H9 (cell line): ENCODE measurements at places on chromosomes 13 and 19. TPM values are rescaled to one million over a fixed set of nuclear protein-coding genes. Genes with fewer than 3 reads are reported as not detected.

ERICH6B gene
- total RNA-seq = not detected in 2 replicates

ZIC2 gene
- total RNA-seq = 426 and 454 TPM in 2 replicates

CNFN gene
- total RNA-seq = 7.1 and 8.8 TPM in 2 replicates

TYK2 gene
- 50.1 and 61.4 TPM in 2 replicates for total RNA-seq

BEST2 gene
- total RNA-seq = 1.6 and 2.0 TPM in 2 replicates

PSG2 gene
- total RNA-seq = not detected in 2 replicates

KL gene
- not detected in 2 replicates for total RNA-seq

WDR87 gene
- total RNA-seq = not detected in 2 replicates

CCDC8 gene
- total RNA-seq = 27.5 and 28.7 TPM in 2 replicates

POU2F2 gene
- total RNA-seq = 2.8 and 2.9 TPM in 2 replicates

PTGER1 gene
- 0.63 and 0.66 TPM in 2 replicates for total RNA-seq

GRCh38 chr19:3982701-3983541 lies 2.3 kb downstream of the EEF2 start:
- H3K27me3 ChIP-seq = no peaks in the 10 kb centered on the region
- peak; percentile 33 for DNase-seq
- peak overlapping the region; percentile 97 for H3K4me3 ChIP-seq
- H3K27ac ChIP-seq = no peak overlapping the region
- H3K36me3 ChIP-seq = peaks cover 69% of the 10 kb centered on the region

DNA sequence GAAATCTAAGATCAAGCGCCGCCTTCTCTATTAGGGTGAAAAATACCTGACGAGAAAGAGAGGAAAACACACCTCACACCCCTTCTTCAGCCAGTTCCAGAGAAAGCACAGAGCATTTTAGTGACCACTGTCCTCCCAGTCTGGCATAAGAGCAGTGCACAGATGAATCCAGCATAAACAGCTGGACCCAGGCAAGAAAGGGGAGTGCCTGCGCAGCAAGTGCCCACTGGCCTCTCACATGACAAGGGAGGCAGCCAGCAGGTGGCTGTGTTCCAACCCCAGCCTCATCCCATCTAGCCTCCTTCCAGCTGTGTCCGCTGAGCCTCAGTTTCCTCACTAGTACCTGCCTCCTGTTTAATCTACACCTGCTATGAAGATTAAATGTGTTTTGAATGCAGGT lies 8.0 kb downstream of the MED26 start:
- peaks cover 3% of the 10 kb centered on the region; the same call in 1 of the 2 replicates for H3K4me1 ChIP-seq
- DNase-seq = no peak
- no peaks in the 10 kb centered on the region for H3K27me3 ChIP-seq
- no peak overlapping the region for H3K27ac ChIP-seq
- H3K36me3 ChIP-seq = no peaks in the 10 kb centered on the region

- H3K4me1 ChIP-seq = no peaks in the 10 kb centered on the region
- H3K27ac ChIP-seq = no peak overlapping the region
- H3K36me3 ChIP-seq = peaks cover 2% of the 10 kb centered on the region; the same call in 1 of the 3 replicates
- no peak overlapping the region for H3K4me3 ChIP-seq
- H3K27me3 ChIP-seq = no peaks in the 10 kb centered on the region
- no peak for DNase-seq
Measured at GRCh38 chr13:99261059-99261458, 2.9 kb upstream of the GPR18 start.

DNA sequence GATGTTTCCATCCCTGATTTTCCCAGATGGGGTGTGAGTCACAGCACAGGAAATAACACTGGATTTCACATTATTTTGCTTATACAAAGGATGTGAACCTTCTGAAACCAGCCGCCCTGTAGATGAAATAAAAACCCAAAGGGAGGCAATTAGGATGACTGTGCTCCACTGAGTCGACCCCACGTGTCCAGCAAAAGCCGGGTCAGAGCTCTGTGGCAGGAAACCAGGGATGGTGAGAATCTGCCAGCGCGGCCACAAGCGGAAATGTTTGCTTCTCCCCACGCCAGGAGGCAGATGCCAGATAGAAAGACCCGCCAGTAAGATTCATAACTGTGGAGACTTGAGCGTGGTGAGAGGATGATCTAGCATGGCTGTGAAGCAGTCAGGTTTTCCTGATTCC lies 764.4 kb downstream of the LIG4 start:
- H3K36me3 ChIP-seq = peaks cover 11% of the 10 kb centered on the region
- H3K4me1 ChIP-seq = no peaks in the 10 kb centered on the region
- H3K4me3 ChIP-seq = no peak overlapping the region
- no peaks in the 10 kb centered on the region for H3K27me3 ChIP-seq
- DNase-seq = no peak

GRCh38 chr19:15129856-15130585 lies 22.8 kb downstream of the SYDE1 start:
- DNase-seq = no peak
- no peak overlapping the region for H3K27ac ChIP-seq
- H3K36me3 ChIP-seq = no peaks in the 10 kb centered on the region

- no peak overlapping the region for H3K27ac ChIP-seq
- no peak overlapping the region for H3K4me3 ChIP-seq
- no peak for DNase-seq
- no peaks in the 10 kb centered on the region for H3K36me3 ChIP-seq
- H3K4me1 ChIP-seq = peaks cover 3% of the 10 kb centered on the region; the same call in 1 of the 2 replicates
Measured at GRCh38 chr13:60448907-60449510, 52.0 kb downstream of the TDRD3 start.

DNA sequence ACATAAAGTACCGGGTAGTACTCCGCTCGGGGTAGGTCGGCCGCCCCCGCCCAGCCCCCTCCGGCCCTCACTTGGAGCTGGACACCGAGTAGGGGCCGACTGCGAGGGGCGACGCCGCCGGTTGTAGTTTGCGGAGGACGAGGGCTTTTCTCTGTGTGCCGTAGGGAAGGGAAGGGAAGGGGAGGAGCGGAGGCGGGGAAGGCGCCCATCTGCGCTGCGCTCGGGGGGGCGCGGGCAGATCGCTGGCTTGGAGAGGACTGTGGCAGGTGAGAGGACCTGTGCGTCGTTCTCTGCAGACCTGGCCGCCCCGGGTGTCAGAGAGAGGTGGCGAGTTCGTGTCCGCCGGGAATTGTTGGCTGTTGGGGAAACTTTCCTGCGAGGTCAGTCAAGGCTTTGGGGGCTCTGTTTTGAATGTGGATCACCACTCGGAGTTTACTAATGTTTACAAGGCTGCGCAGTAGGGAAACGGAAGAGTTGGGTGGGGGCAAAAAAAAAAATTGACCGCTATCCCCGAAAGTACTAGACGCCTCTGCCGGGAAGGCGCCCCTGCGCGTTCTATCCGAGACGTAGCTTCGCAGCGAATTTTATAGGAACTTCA lies 1.4 kb downstream of the ING1 start:
- peak; percentile 63 for DNase-seq
- no peak overlapping the region for H3K27ac ChIP-seq
- H3K36me3 ChIP-seq = peaks cover 12% of the 10 kb centered on the region
- no peaks in the 10 kb centered on the region for H3K27me3 ChIP-seq
- H3K4me1 ChIP-seq = no peaks in the 10 kb centered on the region

- H3K4me3 ChIP-seq = no peak overlapping the region; the same call in 2 of the 3 replicates
- no peaks in the 10 kb centered on the region; the same call in 1 of the 2 replicates for H3K36me3 ChIP-seq
- no peak overlapping the region for H3K27ac ChIP-seq
- H3K27me3 ChIP-seq = no peaks in the 10 kb centered on the region; the same call in 1 of the 2 replicates
- no peaks in the 10 kb centered on the region for H3K4me1 ChIP-seq
- no peak for DNase-seq
Measured at GRCh38 chr13:109836629-109837607, 50.5 kb upstream of the IRS2 start.

DNA sequence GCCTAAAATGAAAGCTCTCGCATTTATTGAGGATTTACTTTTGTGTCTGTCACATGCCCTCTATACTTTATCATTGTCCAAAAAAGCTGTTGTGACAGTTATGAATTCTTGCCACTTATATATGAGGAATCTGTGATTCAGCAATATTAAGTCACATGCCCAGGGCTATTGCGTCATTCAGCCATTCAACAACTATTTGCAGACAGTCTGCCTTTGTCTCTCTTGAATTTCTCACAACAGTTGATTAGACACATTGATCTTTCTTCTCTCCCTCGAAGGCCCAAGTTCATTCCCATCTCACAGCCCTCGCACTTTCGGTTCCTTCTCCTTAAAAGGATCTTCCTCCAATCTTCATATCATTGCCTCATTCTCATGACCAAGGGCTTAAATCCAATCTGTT lies 342.6 kb downstream of the MZT1 start:
- H3K4me3 ChIP-seq = no peak overlapping the region
- DNase-seq = no peak
- H3K4me1 ChIP-seq = no peaks in the 10 kb centered on the region

DNA sequence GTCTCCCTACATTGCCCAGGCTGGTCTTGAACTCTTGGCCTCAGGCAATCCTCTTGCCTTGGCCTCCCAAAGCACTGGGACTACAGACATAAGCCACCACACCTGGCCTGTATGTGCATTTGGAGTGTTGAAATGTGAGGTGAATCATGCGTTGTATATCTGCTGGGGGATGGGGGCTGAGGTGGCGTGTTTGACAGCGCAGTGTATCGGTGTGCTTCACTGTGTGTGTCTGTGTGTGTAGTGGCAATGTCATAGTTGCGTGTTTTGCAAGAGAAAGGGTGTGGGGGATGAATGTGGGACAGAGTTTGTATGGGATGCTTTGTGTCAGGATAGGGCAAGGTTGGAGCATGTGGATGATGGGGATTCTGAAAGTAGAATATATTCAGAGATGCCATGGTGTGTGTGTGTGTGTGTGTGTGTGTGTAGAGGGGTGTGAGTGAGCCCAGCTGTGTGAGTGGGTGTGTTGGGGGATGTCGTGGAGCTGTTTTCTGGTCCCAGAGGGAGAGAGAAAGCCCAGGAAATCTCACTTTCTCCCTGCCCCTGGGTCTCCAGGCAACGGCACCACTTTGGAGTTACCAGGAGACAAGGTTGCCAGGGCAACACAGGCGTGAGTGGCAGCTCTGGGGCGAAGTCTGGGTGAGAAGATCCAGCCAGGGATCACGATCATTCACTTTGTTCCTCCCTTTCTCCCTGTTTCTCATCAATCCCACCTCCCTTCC lies 1.1 kb upstream of the SWSAP1 start:
- H3K27me3 ChIP-seq = no peaks in the 10 kb centered on the region
- peaks cover 3% of the 10 kb centered on the region for H3K36me3 ChIP-seq
- H3K27ac ChIP-seq = no peak overlapping the region
- DNase-seq = peak; percentile 74
- no peak overlapping the region; the same call in 2 of the 3 replicates for H3K4me3 ChIP-seq

DNA sequence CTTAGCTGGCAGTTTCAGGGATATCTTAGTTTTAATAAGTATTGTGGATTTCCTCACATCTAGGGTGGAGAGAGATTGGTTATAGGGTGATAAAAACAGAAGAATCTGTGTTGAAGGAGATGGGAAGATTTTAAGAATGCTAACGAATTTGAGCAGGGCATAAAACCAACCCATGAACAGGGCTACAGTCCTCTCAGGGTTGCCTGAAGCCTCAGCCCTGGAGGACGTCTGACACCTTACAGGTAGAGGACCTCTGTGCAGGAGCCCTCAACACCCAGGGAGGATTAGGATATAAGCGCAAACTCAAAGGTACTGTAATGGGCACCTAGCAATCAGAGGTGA lies 461 bp upstream of the WASF3 start:
- no peak overlapping the region for H3K27ac ChIP-seq
- peaks cover 2% of the 10 kb centered on the region; the same call in 1 of the 2 replicates for H3K4me1 ChIP-seq
- DNase-seq = no peak
- H3K4me3 ChIP-seq = peak overlapping the region; percentile 64
- H3K27me3 ChIP-seq = no peaks in the 10 kb centered on the region

GRCh38 chr19:7722231-7722651 lies 9.7 kb downstream of the CLEC4G start:
- no peaks in the 10 kb centered on the region for H3K4me1 ChIP-seq
- no peak overlapping the region for H3K27ac ChIP-seq
- DNase-seq = no peak
- H3K4me3 ChIP-seq = no peak overlapping the region

DNA sequence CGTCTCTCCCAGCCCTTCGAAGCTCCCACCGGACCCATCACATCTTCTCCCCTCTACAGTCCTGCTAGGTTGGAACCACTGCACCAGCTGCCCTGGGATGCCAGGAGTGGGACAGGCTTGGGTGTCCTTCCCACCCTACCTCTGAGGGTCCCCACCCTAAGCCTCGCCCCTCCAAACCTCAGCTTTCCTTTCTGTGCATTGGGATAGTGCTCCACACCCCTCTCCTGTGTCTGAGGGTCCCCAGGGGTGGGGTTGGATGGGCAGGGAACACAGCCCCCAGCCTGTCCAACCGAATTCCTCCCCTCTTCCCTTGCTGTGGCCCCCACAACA lies 1.9 kb upstream of the BCL3 start:
- DNase-seq = no peak
- H3K36me3 ChIP-seq = no peaks in the 10 kb centered on the region
- H3K4me1 ChIP-seq = no peaks in the 10 kb centered on the region; the same call in 1 of the 2 replicates
- H3K4me3 ChIP-seq = peak overlapping the region; percentile 62; the same call in 1 of the 2 replicates

- H3K36me3 ChIP-seq = peaks cover 2% of the 10 kb centered on the region
- DNase-seq = peak; percentile 72
- no peaks in the 10 kb centered on the region for H3K27me3 ChIP-seq
- no peak overlapping the region for H3K4me3 ChIP-seq
Measured at GRCh38 chr13:48749699-48750473, 96.2 kb downstream of the CYSLTR2 start.

- H3K27me3 ChIP-seq = no peaks in the 10 kb centered on the region
- H3K36me3 ChIP-seq = no peaks in the 10 kb centered on the region
- no peaks in the 10 kb centered on the region for H3K4me1 ChIP-seq
- H3K4me3 ChIP-seq = no peak overlapping the region
- DNase-seq = no peak
- no peak overlapping the region for H3K27ac ChIP-seq
Measured at GRCh38 chr13:43110036-43110435, 86.7 kb downstream of the DNAJC15 start.

- H3K4me3 ChIP-seq = no peak overlapping the region
- no peaks in the 10 kb centered on the region for H3K27me3 ChIP-seq
- H3K27ac ChIP-seq = no peak overlapping the region
- no peaks in the 10 kb centered on the region for H3K36me3 ChIP-seq
Measured at GRCh38 chr13:99808786-99809185, 162.8 kb downstream of the ZIC5 start.

DNA sequence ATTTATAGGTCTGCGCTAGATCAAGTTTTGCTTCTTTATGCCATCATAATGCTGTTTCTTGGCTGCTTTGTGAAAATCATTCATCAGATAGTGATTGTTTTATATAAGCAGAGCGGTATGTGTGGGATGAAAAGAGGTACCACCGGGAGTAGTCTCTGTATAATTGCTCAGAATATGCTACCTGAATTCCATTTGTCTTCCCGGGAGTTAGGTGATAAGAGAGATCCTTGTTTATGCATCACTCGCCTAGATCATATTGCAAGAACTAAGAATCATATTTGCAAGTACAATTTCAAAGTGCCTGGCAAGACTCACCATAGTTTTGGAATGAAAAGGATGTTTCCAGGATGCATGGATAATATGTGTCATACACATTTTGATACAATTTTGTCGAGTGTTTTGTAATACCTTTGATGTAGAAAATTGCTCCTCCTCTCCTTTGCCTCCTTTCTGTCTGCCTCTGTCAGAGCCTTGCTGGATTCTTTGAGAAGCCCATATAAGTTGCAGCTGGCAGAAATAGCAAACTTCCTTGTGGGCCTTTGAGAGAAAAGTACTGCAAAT lies 1306.0 kb upstream of the SLC10A2 start:
- no peaks in the 10 kb centered on the region for H3K27me3 ChIP-seq
- no peak for DNase-seq
- H3K27ac ChIP-seq = no peak overlapping the region
- no peaks in the 10 kb centered on the region for H3K36me3 ChIP-seq
